ENCODE measurements at places on chromosomes 1 and 21.
A peak's percentile ranks its signal among the peaks of the same experiment; 100 is the strongest.

DNA sequence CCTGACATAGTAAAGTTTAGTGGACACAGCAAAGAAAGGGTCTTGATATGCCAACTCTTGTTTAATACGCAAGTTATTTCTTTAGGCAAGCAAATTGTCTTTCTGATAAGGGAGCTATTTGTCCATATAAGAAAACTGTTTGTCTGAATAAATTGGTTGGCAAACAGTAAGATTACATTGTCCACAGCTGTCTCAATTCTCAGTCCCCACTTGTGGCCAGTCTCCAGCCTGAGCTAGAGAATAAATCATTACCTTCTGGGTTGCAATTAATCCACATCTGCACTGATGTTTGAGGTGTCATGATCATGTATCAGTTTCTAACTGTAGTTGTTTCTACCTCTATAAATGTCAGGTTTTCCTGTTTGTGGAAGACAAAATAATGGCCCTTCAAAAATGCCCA is 60.0 kb upstream of the TNR start:
- DNase-seq = no peak

- no peak for DNase-seq
Observed at GRCh38 chr1:17507915-17508314, 31.6 kb upstream of the ARHGEF10L start.

- peak; percentile 7 for DNase-seq
Observed at GRCh38 chr21:32626621-32627196, 14.5 kb upstream of the CFAP298 start.

DNA sequence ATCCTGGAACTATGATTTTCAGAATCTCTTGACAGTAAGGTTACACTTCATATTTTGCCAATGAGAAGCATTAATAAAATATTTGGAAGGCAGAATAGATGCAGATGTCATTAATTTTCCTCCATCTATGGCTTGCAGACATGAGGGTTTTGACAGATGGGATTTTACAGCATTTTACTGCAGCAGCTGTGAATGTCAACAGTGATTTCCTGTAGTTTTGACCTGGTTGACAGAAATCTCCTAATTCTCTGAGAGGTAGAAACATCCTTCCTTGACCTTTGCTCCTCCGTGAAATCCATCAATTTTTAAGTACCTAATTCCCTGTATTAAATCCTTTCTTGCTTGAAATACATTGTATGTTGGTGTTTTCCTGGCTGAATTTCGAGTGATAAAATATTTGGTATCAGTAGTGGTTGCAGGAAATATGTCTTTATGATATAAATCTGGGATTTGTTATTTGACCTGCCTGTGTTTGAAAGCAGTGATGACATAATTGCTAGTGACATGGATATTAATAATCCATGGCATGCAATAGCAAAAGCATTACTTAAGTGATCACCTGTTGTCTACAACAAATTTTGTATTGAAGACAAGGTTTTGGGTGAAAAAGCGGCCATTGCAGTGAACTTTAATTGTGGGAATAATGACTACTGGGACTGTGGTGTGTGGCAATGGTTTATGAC is 73.9 kb downstream of the HLX start:
- no peak for DNase-seq

GRCh38 chr1:92957030-92957734 is 4.1 kb downstream of the DIPK1A start:
- no peak for DNase-seq

DNA sequence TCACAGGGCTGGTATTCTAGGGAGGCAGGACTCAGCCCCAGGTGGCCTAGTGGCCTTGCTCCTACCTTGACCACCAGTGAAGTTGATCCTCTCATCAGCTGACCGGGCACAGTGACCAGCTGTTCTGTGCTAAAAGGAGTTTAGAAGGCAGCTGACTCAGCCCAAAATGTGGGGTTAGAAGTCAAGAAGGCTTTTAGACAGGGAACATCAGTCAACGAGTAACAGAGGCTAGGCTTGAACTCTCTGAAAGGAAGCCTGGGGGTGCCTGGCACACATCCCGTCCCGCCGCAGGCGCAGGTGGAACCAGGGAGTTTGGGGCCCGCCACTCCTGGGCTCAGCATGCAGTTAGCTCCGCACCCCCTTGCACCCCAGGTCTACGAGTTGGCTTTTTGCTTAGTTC is 114.9 kb upstream of the SLC45A1 start:
- no peak for DNase-seq

DNA sequence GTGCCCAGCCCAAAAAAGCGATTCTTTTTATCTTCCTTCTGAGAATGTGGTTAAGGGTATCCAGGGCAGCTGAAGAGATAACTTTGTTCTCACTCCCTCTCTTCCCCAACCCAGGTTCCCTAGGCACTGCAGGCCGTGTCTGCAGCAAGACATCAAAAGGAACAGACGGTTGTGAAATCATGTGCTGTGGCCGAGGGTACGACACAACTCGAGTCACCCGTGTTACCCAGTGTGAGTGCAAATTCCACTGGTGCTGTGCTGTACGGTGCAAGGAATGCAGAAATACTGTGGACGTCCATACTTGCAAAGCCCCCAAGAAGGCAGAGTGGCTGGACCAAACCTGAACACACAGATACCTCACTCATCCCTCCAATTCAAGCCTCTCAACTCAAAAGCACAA is 11.4 kb downstream of the WNT2B start:
- no peak for DNase-seq

GRCh38 chr1:39917825-39918224 is 16.1 kb upstream of the MYCL start:
- DNase-seq = no peak

- DNase-seq = no peak
Observed at GRCh38 chr1:225450491-225451191, 22.8 kb upstream of the LBR start.

GRCh38 chr1:39082811-39083576 is 56.8 kb downstream of the NDUFS5 start:
- no peak for DNase-seq

DNA sequence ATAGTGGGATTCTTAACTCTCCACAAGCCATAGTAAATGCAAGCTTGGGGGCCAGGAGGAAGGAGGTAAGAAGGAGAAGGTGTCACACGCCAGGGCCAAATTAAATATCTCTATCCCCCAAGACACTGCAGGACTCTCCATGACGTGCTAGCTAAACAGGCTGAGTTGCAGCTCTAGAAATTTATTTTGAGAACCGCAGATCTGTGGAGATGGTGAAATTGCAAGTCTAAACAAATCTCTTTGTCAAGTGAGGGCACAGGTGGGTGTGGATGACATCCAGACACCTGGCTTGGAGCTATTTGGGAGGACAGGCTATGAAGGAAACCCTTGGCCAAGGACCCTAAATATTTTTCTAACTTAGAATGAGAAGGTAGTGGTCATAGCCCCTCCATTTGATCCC is 39.5 kb upstream of the USP1 start:
- DNase-seq = peak; percentile 60

- no peak for DNase-seq
Observed at GRCh38 chr1:8318436-8318835, 522 bp downstream of the SLC45A1 start.

GRCh38 chr1:219189021-219189824 is 15.5 kb downstream of the LYPLAL1 start:
- peak; percentile 60 for DNase-seq

DNA sequence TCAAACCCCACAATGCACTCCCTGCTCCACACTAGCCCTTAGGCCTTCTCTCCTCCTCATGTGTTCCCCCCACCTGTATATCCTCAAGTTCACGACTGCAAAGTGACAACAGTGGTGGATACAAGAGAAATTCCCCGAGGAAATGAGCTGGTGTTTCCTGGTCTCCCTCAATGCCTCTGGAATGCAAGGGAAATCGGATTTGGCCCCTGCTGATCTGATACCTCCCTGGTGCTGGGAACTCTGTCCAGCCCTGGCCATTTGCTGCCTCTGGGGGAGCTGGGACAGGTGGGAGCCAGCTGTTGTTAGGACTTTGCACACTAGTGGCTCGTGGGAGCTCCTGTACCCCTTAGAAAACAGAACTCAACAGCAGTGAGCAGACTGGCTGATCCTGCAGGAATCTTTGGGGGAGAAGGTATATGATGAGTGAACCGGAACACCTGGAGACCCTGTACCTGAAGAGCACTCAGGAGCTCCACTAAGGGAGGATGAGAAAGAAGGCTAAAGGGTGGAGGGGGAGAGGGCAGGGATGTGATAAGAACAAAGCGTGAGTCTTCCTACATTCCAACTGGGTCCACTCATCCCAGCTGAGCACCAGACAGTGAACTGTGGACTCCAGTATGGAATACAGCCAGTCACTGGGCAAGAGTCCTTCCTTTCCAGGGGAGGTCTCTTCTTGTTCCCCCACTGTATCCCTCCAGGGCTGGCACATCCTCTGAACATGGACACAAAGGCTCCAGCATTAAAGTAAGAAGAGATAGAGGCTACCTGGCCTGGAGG is 69.3 kb downstream of the PLXNA2 start:
- no peak for DNase-seq

DNA sequence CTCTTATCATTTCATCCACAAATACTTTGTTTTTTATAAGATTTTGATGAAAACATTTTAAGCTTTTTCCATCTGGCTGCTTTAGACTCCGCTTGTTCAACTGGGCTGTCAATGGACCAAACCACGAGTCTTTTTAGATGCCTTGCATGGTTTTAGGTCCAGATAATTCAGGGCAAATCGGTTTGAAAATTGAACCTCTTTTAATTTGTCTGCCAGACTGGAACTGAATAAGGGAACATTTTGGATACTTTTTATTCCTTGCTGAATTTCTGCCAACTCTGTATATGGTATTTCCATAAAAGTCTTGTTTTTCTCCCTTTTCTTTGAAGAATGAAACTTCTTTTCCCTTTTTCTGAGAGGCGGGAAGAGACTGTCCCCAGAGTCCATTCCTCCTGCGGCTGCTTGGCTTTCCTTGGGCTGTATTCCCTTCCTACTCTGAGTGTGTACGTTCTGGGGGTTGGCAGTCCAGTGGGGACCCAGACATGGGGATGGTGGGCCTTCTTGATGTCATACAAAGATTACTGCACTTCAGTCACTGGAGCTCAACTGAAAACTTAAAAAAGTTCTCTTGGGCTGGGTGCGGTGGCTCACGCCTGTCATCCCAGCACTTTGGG is 46.5 kb upstream of the CNN3 start:
- no peak for DNase-seq

GRCh38 chr1:32958827-32959226 is 5.8 kb downstream of the RNF19B start:
- no peak for DNase-seq

- DNase-seq = peak; percentile 28
Observed at GRCh38 chr1:100009458-100009857, 39.7 kb downstream of the SLC35A3 start.

DNA sequence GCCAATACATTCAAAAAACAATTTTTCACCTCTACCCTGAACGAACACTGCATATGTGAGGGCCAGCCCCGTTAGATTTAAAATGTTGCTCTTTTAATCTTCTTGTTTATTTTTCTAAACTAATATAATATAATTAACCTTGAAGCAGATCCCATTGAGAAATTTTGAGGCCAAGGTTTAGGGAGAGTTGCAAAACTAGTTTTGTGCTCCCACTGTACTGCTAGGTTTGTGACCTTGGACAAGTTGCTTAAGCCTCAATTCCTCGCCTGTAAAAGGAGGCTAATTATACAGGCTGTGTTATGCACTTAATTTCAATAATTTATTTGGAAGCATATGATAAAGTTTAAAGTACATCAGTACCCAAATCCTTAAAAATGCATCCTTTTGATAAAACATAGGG is 3.7 kb downstream of the IL23R start:
- no peak for DNase-seq

GRCh38 chr21:14072761-14073535 is 137.8 kb downstream of the LIPI start:
- DNase-seq = no peak

DNA sequence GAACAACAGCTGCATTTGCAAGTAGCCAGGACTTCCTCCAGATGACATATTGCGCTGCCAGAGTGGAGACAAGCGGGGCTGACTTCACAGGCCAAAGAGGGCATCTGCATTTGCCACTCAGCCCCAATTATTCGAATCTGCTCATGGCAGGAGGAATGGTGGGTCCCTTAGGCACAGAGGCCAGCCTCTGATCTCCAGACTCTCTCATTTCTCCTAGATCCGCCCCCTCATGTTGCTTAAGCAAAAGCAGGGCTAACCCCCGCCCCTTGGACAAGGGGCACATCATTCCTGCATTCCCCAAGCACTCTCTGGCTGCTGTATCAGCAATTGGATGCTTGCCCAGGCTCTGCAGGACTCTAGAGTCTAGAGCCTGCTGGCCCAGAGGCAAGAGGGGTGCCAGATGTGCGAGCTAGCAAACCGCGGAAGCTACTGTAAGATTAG is 262.4 kb downstream of the ST6GALNAC3 start:
- no peak for DNase-seq

GRCh38 chr1:215192306-215192705 is 109.8 kb downstream of the KCNK2 start:
- no peak for DNase-seq

GRCh38 chr21:31571879-31572278 is 87.6 kb upstream of the SOD1 start:
- no peak for DNase-seq

DNA sequence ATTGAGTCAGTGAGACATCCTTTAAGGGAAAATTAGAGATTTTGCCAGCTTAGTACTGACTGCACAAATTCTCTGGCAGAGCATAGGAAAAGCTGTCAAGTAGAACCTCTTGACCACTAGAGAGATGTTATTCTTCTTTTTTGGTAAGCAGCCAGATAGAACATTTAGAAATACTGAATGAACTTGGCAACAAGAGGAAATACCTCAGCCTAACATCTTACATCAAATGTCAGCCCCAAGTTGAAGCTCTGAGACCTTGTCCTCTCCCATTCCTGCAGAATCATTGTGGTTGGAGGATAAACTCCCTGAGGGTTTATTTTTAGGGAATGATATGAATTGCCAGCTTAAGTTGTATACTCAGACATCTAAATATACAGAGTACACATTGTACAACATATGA is 53.5 kb downstream of the MIGA1 start:
- peak; percentile 41 for DNase-seq

DNA sequence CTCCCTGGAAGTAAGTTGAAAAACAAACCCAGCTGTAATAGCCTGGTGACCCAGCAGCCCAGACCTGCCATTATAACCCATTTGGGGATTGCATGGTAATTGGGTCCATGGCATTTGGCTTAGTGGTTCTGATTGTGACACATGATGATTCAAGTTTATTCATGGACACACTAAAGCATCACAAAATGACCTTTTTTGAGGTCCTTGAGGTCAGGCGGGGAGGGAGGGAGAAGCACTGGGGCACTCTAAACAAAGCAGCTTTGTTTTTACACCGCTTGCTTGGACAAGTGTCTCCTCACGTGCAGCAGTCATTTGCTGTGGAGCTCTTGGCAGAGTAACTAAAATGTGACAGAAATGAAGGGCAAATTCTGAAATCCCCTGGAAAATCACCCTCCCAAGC is 241.0 kb upstream of the SGIP1 start:
- DNase-seq = no peak

All from bronchial epithelial cell (primary cell).